ENCODE measurements at places on chromosomes 6 and 20.

DNA sequence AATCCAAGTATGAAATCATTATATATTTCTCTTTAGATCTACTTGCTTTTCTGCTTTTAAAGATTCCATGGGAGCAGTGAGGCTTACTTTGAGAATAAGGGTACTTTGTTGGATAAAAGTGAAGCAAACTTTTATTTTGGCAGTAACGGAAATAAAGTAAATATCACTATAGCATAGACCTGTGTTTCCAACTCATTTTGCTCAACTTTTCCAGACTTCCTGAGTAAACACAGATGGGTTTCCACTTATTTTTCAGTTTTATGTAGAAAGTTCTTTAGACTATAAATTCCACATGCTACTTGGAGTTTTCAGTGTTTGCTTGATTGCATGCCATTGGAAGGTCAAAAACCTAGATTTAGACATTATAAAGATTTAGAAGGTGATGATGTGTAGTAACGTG is 6.2 kb downstream of the STX16 start:
- DNase-seq: no peak

DNA sequence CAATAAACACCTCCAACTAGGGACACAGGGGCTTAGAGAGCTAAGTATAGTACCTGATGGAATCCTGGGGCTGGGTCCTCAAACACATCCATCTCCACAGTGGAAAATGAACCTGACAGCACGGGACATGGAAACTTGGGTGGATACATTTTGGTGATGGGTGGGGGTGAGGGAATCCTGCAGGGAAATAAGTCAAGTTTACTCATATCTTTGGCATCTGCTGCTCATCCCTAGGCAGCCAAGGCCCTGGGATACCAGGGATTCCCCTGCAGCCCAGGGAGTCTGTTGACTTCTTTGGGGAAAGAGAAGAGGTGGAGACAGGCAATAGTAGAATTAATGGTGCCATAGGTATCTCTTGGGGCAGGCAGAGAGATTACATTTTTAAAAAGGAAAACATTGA is 6.6 kb downstream of the APOBEC2 start:
- no peak for DNase-seq

- DNase-seq: no peak
Measured at GRCh38 chr6:43772681-43773049, 2.7 kb downstream of the VEGFA start.

DNA sequence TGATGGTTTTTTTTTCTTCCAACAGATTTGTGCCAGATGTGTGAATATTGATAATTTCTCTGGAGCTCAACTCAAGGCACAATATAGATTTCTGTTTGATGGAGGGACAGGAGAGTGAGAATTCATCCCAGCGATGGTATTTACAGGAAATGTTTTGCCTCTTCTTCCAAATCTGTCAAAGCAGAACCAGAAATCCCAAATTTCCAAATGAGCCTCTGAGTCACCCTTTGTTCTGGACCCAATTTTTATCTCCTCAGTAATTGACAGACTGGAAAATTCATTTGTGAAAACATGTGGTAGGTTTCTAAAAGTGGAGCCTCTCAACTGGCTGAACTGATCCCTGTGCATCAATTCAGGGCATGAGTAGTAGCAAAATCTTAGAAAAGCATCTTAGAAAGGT is 223.2 kb upstream of the TSHZ2 start:
- no peak for DNase-seq

GRCh38 chr6:154768280-154768679 is 35.1 kb downstream of the SCAF8 start:
- DNase-seq: no peak

- DNase-seq: no peak
Measured at GRCh38 chr6:144384427-144384826, 99.3 kb downstream of the UTRN start.

GRCh38 chr6:56798163-56798562 is 155.5 kb upstream of the DST start:
- DNase-seq: no peak

DNA sequence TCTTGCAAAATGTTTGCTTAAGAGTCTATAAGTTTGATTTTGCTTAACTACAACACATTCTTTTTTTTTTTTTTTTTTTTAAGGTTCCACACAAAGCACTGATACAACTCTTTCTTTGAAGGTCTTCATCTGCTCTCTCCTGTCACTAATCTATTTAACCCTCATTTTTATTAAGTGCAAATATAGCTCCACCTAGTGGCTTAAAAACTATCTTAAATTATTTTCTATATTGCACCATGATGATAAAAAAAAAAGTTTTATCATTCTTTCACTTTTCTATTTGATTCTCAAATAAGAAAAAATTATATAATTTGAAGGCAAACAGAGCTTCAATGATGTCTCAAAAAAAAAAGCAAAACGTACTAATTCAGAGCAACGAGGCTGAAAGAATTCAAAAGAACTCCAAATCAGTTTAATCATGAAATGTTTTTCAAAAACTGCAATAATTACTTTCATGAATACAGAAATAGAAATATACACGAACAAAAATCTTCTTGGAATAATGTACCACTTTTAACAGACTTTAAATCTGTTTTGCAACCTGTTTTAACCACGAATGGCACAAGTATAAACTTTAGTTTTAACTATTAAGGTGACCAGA is 12.8 kb downstream of the ESF1 start:
- DNase-seq: no peak

DNA sequence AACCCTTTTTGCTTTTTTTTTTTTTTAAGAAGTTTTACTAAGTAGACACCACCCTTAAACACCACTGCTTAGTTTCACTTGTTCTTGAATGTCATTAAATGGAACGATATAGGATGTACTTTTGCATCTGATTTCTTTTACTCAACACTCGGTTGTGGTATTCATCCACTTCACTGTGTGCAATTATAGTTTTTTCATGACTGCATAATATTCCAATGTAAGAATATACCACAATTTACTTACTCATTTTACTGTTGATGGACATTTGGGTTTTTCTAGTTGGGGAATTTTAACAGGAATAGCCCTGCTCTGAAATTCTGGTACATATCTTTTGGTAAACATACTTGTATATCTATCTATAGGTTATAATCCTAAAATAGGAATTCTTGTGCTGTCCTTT is 29.9 kb downstream of the RTN4IP1 start:
- DNase-seq: no peak

DNA sequence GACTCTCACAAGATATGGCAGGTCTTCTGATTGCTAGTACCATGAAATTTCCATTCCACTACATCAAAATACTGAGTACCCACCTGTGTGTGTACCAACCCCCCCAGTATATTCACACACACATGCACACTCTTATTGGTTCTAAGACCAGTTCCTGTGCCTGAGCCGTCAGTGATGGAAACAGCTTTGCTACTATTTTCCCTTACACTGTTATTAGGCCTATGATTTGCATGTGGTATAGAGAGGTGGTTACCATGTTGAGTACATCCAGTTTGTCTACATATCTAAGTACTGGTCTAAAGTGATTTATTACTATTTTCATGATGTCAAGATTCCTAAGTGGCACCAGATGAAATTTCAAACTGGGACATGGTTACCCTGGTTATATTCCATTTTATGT is 459.9 kb downstream of the BCKDHB start:
- no peak for DNase-seq

- DNase-seq: no peak
Measured at GRCh38 chr20:2004171-2004570, 10.3 kb upstream of the PDYN start.

- DNase-seq: no peak
Measured at GRCh38 chr6:17352302-17352701, 41.1 kb upstream of the CAP2 start.

DNA sequence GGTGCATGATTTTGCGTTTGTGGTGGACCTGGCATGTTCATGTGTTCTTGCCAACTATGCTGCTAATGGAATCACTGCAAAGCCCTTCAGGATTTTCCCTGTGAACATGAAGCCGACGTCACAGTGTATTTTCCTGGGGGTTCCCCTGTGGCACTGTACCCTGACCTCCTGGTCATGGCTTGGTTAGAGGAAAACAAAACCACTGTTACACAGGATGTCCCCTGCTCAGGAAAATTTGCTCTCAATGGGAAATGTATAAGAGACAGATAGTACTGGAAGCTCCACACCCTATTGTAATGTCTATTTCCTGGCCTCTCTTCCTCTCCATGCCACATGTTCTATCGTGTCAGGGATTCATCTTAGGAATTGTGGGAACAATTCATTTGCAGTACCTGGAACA is 19.7 kb downstream of the TSHZ2 start:
- DNase-seq: no peak
